ENCODE measurements at places on chromosomes 1 and 21. TPM values are rescaled to one million over a fixed set of nuclear protein-coding genes. Genes with fewer than 3 reads are reported as not detected.

DNA sequence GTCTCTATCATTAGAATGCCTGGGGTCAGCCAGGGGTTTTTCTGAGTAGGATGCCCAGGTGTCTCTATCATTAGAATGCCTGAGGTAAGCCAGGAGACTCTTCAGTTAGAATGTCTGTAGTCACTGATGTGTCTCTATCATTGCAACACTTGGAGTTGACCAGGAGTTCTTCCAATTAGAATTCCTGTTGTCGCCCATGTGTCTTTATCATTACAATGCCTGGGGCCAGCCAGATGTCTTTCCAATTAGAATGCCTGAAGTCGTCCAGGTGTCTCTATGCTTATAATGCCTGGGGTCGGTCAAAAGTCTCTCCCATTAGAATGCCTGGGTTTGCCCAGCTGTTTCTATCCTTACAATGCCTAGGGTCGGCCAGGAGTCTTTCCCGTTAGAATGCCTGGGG lies 55.8 kb downstream of the RNF187 start:
- no peaks in the 10 kb centered on the region for H3K4me1 ChIP-seq
- no peak overlapping the region for H3K4me3 ChIP-seq
- no peak overlapping the region for H3K27ac ChIP-seq

GRCh38 chr1:40185951-40186864 lies 25.0 kb downstream of the RLF start:
- peak overlapping the region; percentile 92 for H3K27ac ChIP-seq
- H3K4me3 ChIP-seq: peak overlapping the region; percentile 26
- no peaks in the 10 kb centered on the region for H3K27me3 ChIP-seq
- H3K4me1 ChIP-seq: peaks cover 81% of the 10 kb centered on the region
- H3K36me3 ChIP-seq: peaks cover 17% of the 10 kb centered on the region
- DNase-seq: peak; percentile 86

GRCh38 chr1:61757950-61758349 lies 15.7 kb downstream of the PATJ start:
- H3K4me3 ChIP-seq: no peak overlapping the region
- H3K27me3 ChIP-seq: no peaks in the 10 kb centered on the region
- no peak for DNase-seq
- no peaks in the 10 kb centered on the region for H3K36me3 ChIP-seq

GRCh38 chr1:67347688-67348472 lies 40.2 kb downstream of the IL12RB2 start:
- H3K36me3 ChIP-seq: no peaks in the 10 kb centered on the region
- no peak overlapping the region for H3K4me3 ChIP-seq
- peak; percentile 65 for DNase-seq
- no peaks in the 10 kb centered on the region for H3K27me3 ChIP-seq
- H3K4me1 ChIP-seq: no peaks in the 10 kb centered on the region
- no peak overlapping the region for H3K27ac ChIP-seq

- H3K36me3 ChIP-seq: no peaks in the 10 kb centered on the region
- peaks cover 86% of the 10 kb centered on the region for H3K4me1 ChIP-seq
- no peaks in the 10 kb centered on the region for H3K27me3 ChIP-seq
- H3K27ac ChIP-seq: peak overlapping the region; percentile 35
- no peak for DNase-seq
Measured at GRCh38 chr1:23558872-23559135, 497 bp downstream of the ID3 start.

DNA sequence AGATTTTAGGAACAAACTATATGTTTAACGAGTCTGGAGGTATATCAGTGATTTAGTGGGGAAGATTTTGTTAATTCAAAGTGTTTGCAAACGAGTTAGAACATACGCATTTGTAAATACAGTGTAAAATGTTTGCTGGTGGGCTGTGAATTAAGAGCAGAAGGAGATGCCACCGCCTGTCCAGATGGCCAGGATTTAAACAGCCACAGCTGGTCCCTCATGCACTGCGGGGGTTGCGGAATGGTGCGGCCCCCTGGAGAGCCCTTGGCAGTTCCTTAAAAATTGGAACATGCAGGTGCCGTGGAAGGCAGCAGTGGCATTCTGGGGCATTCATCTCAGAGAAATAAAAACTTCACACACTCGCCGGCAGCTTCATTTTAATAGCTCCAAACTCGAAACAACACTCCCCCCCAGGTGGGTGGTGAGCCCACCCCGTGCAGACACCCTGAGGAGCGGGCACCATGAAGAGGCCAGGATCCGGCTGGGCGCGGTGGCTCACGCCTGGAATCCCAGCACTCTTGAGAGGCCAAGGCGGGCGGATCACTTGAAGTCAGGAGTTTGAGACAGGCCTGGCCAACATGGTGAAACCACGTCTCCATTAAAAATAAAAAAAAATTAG lies 3.5 kb upstream of the C1orf159 start:
- peaks cover 19% of the 10 kb centered on the region for H3K4me1 ChIP-seq
- H3K4me3 ChIP-seq: no peak overlapping the region
- H3K27me3 ChIP-seq: no peaks in the 10 kb centered on the region
- no peaks in the 10 kb centered on the region for H3K36me3 ChIP-seq
- no peak overlapping the region for H3K27ac ChIP-seq

- no peak for DNase-seq
- no peaks in the 10 kb centered on the region for H3K4me1 ChIP-seq
- H3K36me3 ChIP-seq: no peaks in the 10 kb centered on the region
- no peak overlapping the region for H3K4me3 ChIP-seq
- no peaks in the 10 kb centered on the region for H3K27me3 ChIP-seq
Measured at GRCh38 chr1:193747579-193747978, 561.2 kb upstream of the B3GALT2 start.

DNA sequence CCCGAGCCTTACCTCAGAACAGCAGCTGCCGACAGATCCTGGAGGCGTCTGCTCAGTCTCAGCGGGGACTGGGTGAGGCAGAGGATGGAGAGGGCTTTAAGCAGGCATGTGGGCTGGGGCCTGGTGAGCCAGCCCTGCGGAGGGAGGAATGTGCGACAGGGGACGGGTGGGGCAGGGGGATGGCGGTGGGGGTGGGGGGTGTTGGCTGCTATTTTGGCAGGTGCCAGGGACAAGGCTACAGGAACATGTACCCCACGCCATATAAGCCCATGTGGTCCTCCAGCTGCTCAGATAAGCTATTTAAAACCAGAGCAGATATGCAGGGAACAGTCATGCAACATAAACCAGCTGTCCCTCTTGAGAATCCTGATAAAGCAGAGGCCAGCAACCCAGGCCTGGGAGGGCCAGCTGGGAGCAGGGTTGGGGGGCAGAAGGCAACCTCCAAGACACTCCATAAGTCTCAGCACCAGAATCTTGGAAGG lies at the start of gene TNNT2:
Gene TNNT2, minus strand, starts transcription at position 70 of the 482 bp plus-strand sequence. CDS start 4,426 bp downstream, outside the sequence.
- DNase-seq: no peak
- no peak within 1 kb of the TSS for H3K4me3 ChIP-seq
- H3K4me1 ChIP-seq: no peaks in the 10 kb centered on the region
- no peaks in the 10 kb centered on the region for H3K36me3 ChIP-seq

GRCh38 chr1:7511381-7511780 lies 259.7 kb upstream of the VAMP3 start:
- H3K27ac ChIP-seq: no peak overlapping the region
- no peaks in the 10 kb centered on the region for H3K27me3 ChIP-seq
- no peaks in the 10 kb centered on the region for H3K36me3 ChIP-seq
- no peak for DNase-seq

The OR6K3 gene
- not detected for total RNA-seq

The S100A7A gene
- total RNA-seq: not detected

The SPATA1 gene
- not detected for total RNA-seq

The RNF186 gene
- total RNA-seq: not detected

The CFHR2 gene
- total RNA-seq: not detected

The MNDA gene
- total RNA-seq: not detected

Data from Karpas-422 (cell line).